ENCODE measurements at places on chromosomes 5 and 9.

GRCh38 chr5:134003817-134004625 is 754 bp downstream of the VDAC1 start:
- no peak for DNase-seq

DNA sequence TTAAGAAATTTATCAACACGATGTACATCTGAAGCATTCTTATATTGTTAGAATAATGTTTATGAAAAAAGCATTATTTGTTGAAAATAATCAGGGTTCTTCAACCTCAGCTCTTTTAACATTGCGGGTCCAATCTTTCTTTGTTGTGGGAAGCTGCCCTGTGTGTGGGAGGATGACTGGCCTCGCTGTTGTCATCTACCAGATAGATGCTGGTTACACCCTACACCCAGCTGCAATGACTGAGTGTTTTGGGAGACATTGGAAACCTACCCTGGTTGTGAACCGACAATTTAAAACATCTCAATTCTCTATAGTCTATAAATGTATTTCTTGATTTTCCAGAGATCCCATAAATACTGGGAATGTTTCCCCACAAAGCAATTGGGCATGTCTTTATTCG is 794.2 kb upstream of the CDH10 start:
- no peak for DNase-seq

GRCh38 chr5:157057459-157058370 is 1.2 kb downstream of the HAVCR1 start:
- no peak for DNase-seq

- no peak for DNase-seq
Measured at GRCh38 chr9:98391406-98391805, 136.0 kb upstream of the TBC1D2 start.

DNA sequence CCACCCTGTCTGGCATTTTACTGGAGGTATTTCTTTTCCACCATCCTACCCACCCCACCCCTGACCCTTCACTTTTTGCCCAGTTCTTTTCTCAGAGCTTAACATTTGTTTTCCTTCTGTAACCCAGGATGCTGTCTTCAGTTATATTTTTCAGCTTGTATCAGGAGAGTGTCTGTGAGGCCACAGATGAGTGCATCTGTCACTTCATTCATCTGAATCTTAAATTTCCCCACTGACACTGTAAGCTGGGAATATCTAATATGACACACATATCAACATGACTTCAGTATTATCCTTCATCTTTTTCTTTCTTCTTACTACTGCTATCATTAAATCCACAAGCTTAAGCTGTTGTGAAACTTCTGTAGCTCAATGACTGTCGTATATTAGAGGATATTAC is 4.9 kb downstream of the MARCHF3 start:
- DNase-seq, result no peak
